M059J (cell line): ENCODE measurements at places on chromosomes 2 and 18. TPM values are rescaled to one million over a fixed set of nuclear protein-coding genes. Genes with fewer than 3 reads are reported as not detected.
A peak's percentile ranks its signal among the peaks of the same experiment; 100 is the strongest.

- DNase-seq: peak; percentile 75
Observed at GRCh38 chr2:196331143-196331542, 159.8 kb upstream of the STK17B start.

- no peak for DNase-seq
Observed at GRCh38 chr2:163558251-163559021, 177.4 kb downstream of the FIGN start.

C2orf80 gene
- total RNA-seq: not detected in 2 replicates

- no peak for DNase-seq
Observed at GRCh38 chr2:114039677-114040076, 149.8 kb downstream of the ACTR3 start.

GRCh38 chr2:73998933-73999332, 14.2 kb downstream of the TET3 start:
- DNase-seq: no peak

FBXO41 gene
- total RNA-seq: 1.1 and 2.2 TPM in 2 replicates

- no peak for DNase-seq
Observed at GRCh38 chr18:29328932-29329331, 1152.0 kb upstream of the CDH2 start.

GRCh38 chr2:12759248-12759647, 42.5 kb downstream of the TRIB2 start:
- DNase-seq: peak; percentile 86

DNA sequence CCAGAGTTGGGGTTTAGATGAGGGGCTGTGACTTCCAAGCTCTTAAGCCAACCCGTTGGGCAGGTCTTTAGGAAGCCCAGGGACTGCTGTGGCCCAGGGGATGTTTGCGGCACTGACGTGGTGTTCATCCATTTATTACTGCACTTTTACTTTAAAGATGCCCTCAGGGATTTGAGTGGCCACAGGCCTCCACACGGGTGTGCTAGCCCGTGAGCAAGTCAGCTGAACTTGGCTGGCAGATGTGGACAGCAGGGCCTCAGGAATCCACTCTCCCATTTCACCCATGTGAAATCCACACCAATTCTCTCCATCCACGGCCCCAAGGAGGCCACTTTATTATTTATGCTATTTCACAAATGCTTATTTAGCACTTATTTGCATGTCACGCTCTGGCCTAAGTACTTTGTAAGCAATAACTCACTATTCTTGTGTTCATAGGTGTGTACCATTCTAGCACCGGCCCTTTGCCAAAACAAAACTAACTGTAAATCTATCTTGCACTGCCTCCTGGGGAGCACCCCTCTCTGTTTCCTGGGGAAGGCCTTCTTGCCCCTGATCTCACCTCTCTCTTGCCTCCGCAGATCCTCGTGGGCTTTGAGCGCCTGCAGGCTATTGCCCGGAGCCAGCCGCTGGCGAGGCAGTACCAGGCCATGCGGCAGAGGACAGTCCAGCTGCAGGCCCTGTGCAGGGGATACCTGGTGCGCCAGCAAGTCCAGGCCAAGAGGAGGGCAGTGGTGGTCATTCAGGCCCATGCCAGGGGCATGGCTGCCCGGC, 39.1 kb upstream of the GPR17 start:
- peak; percentile 38 for DNase-seq

EFEMP1 gene
- 91.3 and 128 TPM in 2 replicates for total RNA-seq

- no peak for DNase-seq
Observed at GRCh38 chr18:46360866-46361265, 256.7 kb downstream of the HAUS1 start.

DNA sequence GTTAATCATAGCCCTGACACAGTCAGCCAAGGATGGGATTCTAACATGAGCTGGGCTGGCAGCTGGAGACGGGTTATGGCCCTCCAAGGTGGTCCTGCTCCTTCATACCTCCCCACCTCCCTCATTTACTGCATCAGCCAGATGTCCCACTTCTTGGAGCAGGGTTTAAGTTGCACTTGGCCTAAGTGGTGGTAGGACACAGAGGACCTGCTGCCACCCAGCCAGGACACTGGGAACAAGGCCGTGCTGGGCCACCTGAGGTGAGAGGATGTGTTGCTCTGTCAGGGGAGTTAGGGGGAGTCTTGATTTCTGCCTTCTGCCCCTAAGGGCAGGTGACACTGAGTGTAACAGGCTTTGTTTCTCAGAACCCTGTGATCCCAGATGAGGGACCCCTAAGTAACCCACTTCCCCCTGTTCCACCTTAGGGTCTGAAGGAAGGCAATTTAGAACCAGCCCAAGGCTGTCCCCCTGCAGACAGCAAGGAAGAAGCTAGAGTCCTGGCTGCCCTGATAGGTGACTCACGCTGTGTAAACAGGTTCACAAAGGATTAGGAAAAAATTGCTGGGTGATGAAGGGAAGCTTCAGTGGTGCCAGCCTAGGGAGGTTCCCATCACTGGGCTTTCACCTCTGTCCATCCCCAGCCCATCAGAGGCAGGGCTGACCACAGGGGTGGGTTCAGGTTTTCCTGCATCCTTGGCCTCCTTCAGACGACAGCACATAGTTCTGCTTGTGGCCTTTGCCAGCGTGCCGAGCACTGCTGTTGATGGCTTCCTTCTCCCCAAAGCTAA, 114.3 kb upstream of the MCFD2 start:
- DNase-seq: peak; percentile 86

GRCh38 chr2:216344206-216344949, 27.9 kb downstream of the MARCHF4 start:
- no peak for DNase-seq

CAVIN2 gene
- total RNA-seq: 0.64 TPM in 1 of 2 replicates, not detected in the other

NIF3L1 gene
- total RNA-seq: 36.8 and 50.9 TPM in 2 replicates

DNA sequence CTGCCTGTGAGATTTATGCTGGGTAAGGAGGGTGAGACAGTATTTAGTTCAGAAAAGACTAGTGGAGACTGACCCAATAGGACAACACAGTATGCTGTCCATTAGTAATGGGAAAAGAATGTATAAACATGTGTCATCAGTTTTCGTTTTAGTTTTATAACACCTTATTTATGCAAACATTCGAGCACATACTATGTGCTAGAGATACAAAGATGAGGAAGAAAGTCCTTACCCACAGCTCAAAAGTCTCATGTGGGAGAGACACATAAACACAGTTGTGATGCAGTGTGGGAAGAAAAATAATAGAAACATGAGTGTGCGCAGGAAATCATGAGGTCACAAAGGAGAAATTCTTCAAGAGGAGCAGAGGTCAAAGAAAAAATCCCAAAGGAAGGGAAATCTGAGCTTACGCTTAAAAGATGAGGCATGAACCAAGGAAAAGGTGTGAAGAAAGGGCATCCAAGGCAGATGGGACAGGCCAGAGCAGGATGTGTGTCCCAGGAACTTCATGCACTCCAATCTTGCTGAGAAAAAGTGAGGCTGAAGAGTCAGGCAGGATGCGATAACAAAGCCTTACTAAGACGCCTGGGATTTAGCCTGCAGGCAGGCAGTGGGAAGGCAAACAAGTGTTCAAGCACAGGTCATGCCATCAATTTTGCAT, 8.1 kb downstream of the METTL21A start:
- DNase-seq: peak; percentile 89

IFIH1 gene
- total RNA-seq: 70.9 and 90.2 TPM in 2 replicates

SLC19A3 gene
- total RNA-seq: not detected in 2 replicates

TMEM198 gene
- total RNA-seq: 2.5 and 3.5 TPM in 2 replicates

- no peak for DNase-seq
Observed at GRCh38 chr2:129293326-129293725, 686.1 kb upstream of the RAB6C start.

FEV gene
- not detected in 2 replicates for total RNA-seq

SP140L gene
- 7.6 and 11.2 TPM in 2 replicates for total RNA-seq

- DNase-seq: no peak
Observed at GRCh38 chr2:120978359-120979050, 242.8 kb downstream of the GLI2 start.

- DNase-seq: no peak
Observed at GRCh38 chr2:159605441-159606178, 10.7 kb downstream of the BAZ2B start.

SERPINB12 gene
- total RNA-seq: not detected in 2 replicates

RAX gene
- not detected in 2 replicates for total RNA-seq
